ENCODE measurements at places on chromosomes 13 and 19. TPM values are rescaled to one million over a fixed set of nuclear protein-coding genes. Genes with fewer than 3 reads are reported as not detected.

DNA sequence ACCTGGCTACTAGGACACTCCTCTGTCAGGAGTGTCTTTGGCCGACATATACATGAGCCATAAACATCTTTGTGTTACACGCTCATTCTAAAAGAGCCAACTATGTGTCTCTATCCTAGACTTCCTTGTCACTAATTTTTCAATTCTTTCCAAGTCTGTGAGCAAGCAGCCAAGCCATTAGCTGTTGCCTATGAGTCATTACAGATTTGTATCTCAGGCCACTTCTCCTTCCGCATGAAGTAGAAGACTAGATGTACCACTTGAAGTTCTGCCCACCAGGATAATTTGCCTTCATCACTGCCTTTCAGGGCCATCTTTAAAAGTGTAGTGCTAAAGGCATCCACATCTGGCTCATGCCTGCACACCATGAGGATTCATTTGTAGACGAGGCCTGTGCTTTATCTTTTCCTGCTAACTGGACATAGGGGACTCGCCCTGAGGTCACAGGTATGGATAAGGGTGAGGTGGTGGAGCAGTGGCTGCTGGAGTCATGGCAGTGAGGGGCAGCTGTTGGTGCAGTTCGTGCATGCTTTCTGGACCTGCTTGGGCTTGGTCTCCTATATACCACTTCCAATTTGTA lies 126.1 kb upstream of the KL start:
- DNase-seq: no peak

DNA sequence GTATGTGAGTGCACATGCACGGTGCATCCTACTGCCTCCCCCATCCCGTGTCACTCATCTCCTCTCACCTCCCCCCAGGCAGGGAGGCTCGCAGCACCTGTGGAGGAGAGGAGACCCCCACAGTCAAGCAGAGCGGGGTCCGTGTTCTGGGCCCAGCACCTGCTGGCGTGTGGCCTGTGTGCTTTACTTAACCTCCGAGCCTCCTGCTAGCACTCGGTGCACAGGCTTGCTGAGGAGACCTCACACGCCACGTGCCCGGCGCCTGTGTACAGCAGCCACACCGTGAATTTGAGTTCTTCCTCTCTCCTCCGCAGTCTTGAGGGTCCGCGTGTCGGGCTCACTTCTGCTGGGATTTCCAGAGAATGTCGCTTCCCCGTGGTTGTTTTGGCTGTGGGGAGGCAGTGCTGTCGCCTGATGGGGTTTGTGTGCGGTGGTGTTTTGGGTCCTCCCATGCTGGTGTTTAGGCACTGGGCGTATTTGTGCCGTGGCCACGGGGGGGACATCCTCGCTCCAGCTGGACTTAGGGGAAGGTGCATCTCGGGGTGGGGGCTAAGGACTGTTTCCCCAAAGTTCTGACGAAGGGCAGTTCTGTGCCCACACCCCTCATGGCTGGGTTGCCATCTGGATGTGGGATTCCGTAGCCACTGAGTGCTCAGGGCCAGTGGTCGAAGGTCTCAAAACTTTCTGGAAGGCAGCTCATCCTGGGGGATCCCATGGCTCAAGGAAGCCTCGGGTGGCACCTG lies 34.8 kb upstream of the TMEM255B start:
- no peak for DNase-seq

DNA sequence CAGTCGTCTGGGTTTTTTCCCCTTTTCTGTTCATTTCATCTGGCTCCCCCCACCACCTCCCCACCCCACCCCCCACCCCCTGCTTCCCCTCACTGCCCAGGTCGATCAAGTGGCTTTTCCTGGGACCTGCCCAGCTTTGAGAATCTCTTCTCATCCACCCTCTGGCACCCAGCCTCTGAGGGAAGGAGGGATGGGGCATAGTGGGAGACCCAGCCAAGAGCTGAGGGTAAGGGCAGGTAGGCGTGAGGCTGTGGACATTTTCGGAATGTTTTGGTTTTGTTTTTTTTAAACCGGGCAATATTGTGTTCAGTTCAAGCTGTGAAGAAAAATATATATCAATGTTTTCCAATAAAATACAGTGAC lies 9.3 kb downstream of the CALM3 start:
- no peak for DNase-seq

DNA sequence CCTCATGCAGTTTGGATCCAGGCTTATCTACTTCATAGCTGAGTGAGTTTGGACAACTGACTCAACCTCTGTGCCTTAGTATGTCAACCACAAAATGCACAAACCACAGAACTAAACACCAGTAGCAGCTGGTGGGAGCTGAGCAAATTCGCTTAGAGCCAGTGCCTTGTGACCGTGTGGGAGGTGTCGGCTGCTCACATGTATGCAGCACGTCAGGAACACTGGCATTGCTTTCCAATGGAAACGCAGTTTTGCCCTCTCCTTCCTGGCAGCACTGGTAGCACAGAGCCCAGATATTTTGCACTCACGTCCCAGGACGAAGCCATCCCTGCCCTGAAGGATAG lies 8.3 kb upstream of the NTN5 start:
- DNase-seq: no peak

DNA sequence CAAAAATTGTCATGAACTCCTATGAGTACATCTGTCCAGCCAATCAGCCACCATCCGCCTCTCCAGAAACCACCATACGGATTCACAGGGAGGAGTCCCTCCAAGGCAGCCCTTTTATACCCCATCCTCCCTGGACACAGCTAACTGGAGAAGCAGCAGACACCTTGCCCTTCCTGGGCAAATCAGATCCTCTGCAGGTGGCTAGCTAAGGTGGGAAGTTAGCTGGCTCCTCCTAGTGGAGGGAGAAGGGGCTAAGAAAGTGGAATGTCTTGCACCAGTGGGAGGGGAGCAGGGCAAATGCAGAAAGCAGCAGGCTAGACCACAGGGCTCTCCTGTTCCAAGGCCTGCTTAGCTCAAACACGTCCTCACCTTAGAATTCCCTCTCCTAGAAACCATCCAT lies 46.2 kb upstream of the UQCRFS1 start:
- no peak for DNase-seq

DNA sequence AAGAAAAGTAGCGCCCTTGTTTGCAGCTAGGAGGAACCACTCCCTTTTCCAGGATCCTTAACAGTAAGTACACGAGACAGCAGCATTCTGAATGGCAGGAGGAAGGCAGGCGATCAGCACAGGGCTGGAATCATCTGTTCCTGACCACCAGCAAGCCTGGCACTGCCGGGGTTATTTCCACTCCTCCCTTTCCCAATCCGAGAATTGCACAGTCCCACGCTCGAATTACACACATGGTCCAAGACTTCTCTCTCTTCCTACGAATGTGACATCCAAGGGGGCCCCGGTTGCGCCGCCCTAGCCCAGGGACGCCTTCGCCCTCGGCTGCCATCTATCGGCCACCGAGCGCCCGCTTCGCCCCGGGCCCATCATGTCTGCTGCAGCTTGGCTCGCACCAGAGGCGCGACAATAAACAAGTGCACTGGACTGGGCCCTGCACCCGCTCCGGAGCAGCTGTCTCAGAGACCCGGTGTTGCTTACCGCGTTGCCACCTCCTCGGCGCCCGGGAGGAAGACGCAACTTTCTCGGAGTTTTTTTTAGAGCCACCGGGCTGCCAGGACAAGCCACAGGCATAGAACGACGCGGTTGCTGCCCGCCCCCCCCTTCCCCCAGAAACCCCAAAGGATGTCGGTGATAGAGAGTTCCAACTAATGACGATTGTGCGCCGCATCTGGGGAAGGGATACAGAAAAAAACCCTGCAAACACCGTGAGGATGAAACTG lies at the start of gene SLITRK5:
Gene SLITRK5 (plus strand): TSS at position 341 of the 722 bp plus-strand sequence. CDS start 4,018 bp downstream, outside the sequence.
- DNase-seq: peak; percentile 75

The OR7A5 gene
- polyA plus RNA-seq: 0.05 TPM

The RGL3 gene
- 99.4 TPM for polyA plus RNA-seq

DNA sequence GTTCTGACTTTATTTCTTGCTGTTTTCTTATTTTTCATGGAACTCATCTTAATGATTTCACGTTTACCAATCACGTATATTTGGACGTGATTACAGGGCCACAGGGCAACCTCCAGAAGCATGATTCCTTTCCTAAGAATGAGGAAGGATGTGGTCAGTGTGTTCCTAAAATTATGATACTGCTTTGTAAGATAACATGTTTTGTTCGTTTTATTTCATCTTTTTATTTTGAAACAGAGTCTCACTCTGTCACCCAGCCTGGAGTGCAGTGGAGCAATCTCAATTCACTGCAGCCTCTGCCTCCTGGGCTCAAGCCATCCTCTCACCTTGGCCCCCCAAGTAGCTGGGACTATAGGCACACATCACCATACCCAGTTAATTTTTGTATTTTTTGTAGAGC lies 24.8 kb upstream of the LAIR1 start:
- DNase-seq: no peak

DNA sequence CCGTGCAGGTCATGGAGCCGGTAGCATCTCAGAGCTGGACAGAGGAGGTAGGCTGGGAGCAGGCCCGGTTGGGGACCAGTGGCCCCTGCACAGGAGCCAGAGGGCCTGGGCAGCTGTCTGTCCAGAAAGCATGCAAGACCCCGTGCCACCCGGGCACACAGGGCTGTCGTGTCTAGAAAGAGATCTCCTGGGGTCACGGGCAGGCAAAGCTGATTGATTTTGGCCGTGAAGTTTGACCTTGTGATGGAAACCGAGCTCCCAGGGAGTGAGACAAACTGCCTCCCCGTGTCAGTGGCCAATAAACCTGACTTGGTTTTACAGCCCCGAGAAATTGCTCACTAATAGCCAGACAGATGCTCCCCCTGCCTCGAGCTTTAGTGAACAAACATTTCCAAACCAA lies 98.8 kb downstream of the KDM4B start:
- DNase-seq: no peak

DNA sequence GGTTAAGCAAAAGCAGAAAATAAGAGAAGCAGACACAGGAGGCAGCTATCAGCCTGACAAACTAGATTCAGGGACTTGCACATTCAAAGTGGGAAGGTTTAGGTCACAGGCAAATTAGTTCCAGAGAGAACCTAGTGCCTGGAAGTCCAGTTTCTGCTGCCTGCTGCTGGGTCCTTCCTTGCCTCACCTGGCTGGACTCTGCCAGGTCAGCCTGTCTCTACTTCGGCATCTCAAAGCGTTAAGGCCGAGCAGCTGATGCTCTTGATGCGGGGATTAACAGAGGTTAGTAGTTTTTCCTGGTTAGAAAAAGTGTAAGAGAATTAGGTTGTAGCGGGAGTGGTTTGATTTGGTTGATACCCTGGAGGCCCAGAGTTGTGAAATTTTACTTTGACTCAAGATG lies 52.0 kb downstream of the KLF5 start:
- no peak for DNase-seq

DNA sequence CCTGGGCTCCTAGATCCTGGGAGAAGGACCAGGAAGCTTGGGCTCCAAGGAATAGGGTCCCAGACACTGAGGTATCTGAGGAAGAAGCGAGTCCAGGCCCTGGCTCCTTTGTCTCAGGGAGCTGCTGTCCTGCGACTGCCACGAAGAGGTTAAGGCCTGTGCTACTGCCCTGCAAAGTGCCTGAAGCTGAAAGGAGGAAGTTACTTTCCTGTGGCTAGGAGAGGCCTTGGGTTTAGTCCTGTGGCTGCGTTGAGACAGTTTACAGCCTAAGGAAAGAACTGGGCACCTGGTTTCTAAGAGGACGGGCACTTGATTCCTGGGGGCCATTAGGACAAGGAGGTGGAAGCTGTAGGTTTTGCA lies 2.8 kb downstream of the MYADM start:
- no peak for DNase-seq

GRCh38 chr13:78806457-78806856 lies 147.5 kb upstream of the OBI1 start:
- no peak for DNase-seq

- no peak for DNase-seq
Measured at GRCh38 chr13:106835477-106835876, 267.5 kb upstream of the ARGLU1 start.

GRCh38 chr13:25210842-25211569 lies 38.9 kb upstream of the AMER2 start:
- DNase-seq: no peak

- DNase-seq: no peak
Measured at GRCh38 chr13:99339230-99339721, 32.1 kb upstream of the GPR183 start.

DNA sequence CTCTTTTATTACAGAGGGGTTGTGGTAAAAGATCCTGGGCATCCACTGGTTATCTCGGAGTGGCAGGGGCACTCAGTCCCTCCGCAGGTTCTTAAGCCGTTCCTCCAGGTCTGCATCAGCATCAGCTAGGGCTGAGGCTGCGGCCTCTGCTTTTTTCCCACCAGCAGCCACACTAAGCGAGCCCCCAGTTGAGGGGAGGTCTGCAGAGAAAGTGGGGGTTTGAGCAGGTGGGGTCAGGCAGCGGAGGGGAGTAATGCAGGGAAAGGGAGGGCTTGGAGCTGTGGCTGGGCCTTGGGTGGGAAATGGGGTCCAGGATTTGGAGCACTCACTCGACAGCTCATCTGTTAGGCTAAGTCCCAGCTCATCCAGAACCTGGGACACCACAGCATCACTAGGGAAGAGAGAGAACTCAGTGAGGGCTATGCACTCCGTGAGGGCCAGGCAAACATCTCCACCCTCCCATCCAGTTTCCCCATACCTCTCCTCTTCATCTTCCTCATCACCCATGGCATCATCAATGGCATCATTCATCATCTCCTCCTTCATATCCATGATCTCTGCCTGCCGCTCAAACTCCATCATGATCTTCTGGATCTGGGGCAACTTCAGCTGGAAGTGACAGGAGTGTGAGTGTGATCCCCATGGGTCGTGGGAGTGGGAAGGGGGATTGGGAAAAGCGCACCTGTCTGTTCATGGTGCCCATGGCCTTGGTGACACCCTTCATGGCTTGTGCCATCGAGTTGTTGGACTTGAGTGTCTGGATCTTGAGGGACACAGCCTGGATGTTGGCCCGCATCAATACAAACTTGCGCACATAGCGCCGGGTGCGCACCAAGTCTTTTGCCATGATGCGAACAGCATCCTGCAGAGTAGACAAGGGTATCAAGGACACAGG lies 3.1 kb downstream of the CHMP2A start:
- DNase-seq: no peak

DNA sequence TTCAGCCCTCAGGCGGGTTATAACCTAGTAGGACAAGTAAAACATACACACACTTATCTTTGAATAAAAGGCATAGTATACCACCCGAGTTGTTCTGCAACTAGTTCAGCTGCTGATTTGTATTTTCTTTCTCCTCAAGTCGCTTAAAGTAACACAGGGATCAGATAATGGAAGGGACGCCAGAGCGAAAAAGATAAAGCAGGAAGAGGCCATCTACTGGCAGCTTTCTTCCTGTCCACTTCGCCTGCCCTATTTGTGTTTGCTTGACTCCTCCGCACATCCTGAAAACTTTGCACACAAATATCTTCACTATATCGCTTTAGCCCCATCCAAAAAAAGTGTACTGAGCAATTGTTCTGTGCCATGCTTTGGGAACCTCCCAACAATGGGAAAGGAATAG lies 238.0 kb upstream of the SOX21 start:
- DNase-seq: no peak

GRCh38 chr13:94065741-94066140 lies 413.7 kb downstream of the DCT start:
- no peak for DNase-seq

GRCh38 chr13:99058527-99059495 lies 80.9 kb upstream of the DOCK9 start:
- DNase-seq: no peak
